Naive thymus-derived CD4-positive, alpha-beta T cell (primary cell): ENCODE measurements at places on chromosomes 16 and 17. TPM values are rescaled to one million over a fixed set of nuclear protein-coding genes. Genes with fewer than 3 reads are reported as not detected.

Gene VAMP2
- 87.1 and 90.6 TPM in 2 replicates for total RNA-seq

Gene SGF29
- 55.0 TPM for total RNA-seq

Gene PTX4
- total RNA-seq, result 0.24 TPM

Gene SLC2A4
- not detected for total RNA-seq

Gene RAB26
- not detected for total RNA-seq

Gene TPSAB1
- total RNA-seq, result not detected

Gene PYY
- not detected for total RNA-seq

Gene PPM1E
- not detected for total RNA-seq

Gene RHBDL3
- total RNA-seq, result not detected

Gene VAT1L
- not detected in 2 replicates for total RNA-seq

Gene KRTAP4-4
- not detected for total RNA-seq

Gene KCNJ12
- not detected for total RNA-seq
